Left ventricle myocardium inferior (tissue), 1 donor: ENCODE measurements at places on chromosomes 12 and 14.

DNA sequence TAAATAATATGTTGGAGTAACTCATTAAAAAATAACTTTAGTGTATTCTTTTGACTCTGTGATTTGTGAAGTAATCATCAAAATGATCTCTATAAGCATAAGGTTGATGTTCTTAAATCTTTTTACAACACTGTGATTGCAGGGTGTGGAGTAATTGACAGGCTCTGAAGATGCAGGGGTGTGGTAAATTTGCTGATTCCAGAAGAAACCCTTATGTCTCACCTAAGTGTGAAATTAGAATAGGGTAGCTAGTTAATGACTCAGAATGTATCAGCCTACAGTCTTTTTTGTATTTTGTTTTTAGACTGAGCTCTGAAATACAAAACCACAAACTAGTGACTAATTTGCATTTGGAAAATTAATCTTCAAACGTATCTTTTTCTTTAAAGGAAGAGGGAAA, 5.9 kb downstream of the PRPF39 start:
- peaks cover 64% of the 10 kb centered on the region for H3K4me1 ChIP-seq
- no peaks in the 10 kb centered on the region for H3K27me3 ChIP-seq
- DNase-seq, result no peak
- H3K4me3 ChIP-seq, result no peak overlapping the region
- H3K27ac ChIP-seq, result no peak overlapping the region

DNA sequence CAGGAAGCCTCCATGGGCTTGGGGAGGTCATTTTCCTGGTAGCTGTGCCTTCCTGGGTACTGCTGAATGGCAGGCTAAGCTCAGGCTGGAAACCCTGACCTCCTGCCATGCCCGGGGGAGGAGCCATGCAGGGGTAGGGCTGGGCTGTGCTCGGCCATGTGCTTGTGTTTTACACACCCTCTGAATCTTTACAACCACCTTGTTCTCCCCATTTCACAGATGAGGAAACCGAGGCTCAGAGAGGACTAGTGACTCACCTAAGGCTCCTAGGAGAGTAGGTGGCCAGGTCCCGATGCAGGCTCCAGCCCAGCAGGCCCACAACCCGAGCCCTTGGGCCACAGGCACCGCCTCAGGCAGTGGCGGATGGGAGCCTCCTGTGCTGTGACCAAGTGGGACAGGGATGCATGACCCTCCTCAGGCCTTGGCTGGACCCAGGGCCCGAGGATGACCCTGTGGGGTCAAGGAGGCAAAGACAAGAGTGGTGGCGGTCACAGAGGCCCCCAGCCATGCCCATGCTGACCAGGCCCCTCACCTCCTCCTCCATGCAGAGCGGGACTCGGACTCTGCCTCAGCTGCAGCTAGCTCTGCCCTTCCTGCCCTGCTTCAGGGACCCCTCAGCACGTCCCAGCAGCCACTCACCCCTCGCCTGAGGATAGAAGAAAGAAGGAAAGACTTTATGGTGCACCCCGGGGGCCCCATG, 136.1 kb downstream of the CALM1 start:
- H3K27me3 ChIP-seq, result no peaks in the 10 kb centered on the region
- no peaks in the 10 kb centered on the region for H3K36me3 ChIP-seq
- no peak overlapping the region for H3K4me3 ChIP-seq
- no peak for DNase-seq

GRCh38 chr12:80212938-80213645, 113.8 kb downstream of the OTOGL start:
- no peaks in the 10 kb centered on the region for H3K27me3 ChIP-seq
- no peak overlapping the region for H3K27ac ChIP-seq
- no peaks in the 10 kb centered on the region for H3K36me3 ChIP-seq
- H3K4me1 ChIP-seq, result no peaks in the 10 kb centered on the region
- H3K4me3 ChIP-seq, result no peak overlapping the region

DNA sequence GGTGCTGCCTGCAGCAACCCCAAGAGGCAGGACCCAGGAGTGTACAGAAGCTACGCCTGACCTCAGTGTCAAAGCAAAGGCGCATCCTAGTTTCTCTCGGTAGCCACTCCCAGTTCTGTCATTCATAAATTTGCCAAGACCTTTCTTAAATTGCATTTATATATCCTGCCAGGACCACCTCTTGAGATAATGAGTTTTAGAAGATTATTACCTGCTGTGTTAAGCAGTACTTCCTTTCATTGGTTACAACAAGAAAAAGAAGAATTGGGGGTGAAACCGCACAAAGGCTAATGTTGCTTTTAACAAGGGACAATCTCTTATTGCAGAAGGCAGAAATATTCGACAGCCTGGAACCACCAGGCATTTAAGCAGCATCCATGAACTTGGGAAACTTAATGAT, 57.8 kb downstream of the CIT start:
- no peaks in the 10 kb centered on the region for H3K27me3 ChIP-seq
- DNase-seq, result no peak
- H3K4me1 ChIP-seq, result no peaks in the 10 kb centered on the region
- H3K4me3 ChIP-seq, result no peak overlapping the region

GRCh38 chr14:89406941-89407340, 10.1 kb downstream of the FOXN3 start:
- peak overlapping the region; percentile 38 for H3K27ac ChIP-seq
- no peaks in the 10 kb centered on the region for H3K27me3 ChIP-seq
- DNase-seq, result no peak
- H3K4me1 ChIP-seq, result peaks cover 89% of the 10 kb centered on the region

GRCh38 chr12:80432061-80432460, 12.0 kb upstream of the PTPRQ start:
- H3K4me1 ChIP-seq, result no peaks in the 10 kb centered on the region
- H3K36me3 ChIP-seq, result no peaks in the 10 kb centered on the region
- no peak overlapping the region for H3K4me3 ChIP-seq
- DNase-seq, result no peak
- H3K27me3 ChIP-seq, result no peaks in the 10 kb centered on the region

DNA sequence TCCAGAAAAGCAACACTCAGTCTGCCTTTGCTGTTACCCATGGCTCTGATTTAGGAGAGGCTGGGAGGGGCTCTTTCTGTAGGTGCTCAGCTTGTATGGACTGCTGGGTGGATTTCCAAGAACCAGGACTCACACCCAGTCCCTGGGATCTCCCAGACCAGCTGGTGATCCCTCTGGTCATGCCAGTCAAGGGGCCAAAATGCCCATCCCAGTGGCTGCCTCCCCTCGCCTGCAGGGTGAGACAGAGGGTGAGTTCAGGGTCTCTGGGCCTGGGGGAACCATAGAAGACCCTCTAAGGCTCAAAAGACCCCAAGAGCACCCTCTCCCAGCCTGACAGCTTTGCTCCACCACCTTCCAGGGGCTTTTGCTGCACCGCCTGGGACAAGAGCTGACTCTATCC, 78.6 kb upstream of the MYL2 start:
- peaks cover 12% of the 10 kb centered on the region for H3K4me1 ChIP-seq
- no peak for DNase-seq
- H3K27ac ChIP-seq, result no peak overlapping the region
- H3K27me3 ChIP-seq, result no peaks in the 10 kb centered on the region
- H3K4me3 ChIP-seq, result no peak overlapping the region

DNA sequence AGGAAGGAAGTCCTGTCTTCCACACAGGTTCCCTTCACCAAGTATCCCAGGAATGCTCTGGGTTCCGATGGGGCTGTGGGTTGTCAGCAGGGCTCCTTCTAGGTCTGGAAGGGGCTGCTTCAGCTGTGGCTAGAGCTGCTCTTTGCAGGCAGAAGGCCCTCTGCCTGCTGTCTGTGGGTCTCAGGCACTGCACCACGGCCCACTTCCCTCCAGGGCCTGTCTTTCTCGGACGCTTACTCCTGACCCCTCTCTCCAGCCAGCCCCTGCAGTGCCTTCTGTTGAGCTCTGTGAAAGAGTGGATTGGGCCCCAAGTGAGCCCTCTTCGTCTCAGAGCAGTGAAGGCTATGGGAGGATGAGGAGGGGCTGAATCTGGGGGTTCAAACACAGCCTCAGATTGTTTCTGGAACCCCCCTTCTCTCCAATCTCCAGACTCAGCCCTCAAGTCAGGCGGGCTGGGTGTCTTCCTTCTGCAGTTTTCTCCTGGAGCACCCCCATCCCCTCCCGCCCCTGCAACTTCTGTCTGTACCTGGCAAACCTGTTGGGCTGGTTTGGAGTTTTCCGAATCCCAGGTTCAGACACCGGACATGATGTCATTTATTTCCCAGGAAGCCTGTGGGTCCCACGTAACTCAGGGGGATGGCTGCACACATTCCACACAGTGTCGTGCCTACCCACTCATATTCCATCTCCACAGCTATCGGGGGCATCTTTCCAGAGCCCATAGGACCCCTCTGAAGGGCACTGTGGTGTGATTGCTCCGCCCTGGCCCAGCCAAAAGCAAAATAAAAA, 24.9 kb upstream of the SPPL3 start:
- DNase-seq, result no peak
- no peak overlapping the region for H3K4me3 ChIP-seq
- H3K27ac ChIP-seq, result no peak overlapping the region
- no peaks in the 10 kb centered on the region for H3K27me3 ChIP-seq
- no peaks in the 10 kb centered on the region for H3K36me3 ChIP-seq

DNA sequence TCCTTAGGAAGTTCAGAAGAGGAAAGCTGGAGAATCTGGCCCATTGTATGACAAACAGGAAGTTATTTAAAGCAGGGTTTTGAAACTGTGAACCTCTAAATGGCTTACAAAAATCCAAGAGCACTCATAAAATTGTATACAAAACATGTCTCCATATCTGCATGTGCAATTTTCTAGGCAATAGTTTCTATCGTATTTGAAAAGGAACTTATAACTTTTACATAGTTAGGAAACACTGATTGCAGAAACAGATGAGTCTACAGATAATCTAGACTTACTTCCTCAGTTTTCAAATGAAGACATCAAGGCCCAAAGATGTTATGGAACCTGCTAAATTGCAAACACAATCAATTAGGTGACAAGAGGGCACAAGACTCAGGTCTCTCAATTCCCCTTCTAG, 53.3 kb upstream of the ETV6 start:
- DNase-seq, result no peak
- peaks cover 3% of the 10 kb centered on the region for H3K4me1 ChIP-seq
- peaks cover 3% of the 10 kb centered on the region for H3K27me3 ChIP-seq

- peaks cover 22% of the 10 kb centered on the region for H3K27me3 ChIP-seq
- no peak overlapping the region for H3K4me3 ChIP-seq
- H3K36me3 ChIP-seq, result no peaks in the 10 kb centered on the region
- H3K27ac ChIP-seq, result no peak overlapping the region
Measured at GRCh38 chr14:76531821-76532318, 155.9 kb downstream of the ESRRB start.

DNA sequence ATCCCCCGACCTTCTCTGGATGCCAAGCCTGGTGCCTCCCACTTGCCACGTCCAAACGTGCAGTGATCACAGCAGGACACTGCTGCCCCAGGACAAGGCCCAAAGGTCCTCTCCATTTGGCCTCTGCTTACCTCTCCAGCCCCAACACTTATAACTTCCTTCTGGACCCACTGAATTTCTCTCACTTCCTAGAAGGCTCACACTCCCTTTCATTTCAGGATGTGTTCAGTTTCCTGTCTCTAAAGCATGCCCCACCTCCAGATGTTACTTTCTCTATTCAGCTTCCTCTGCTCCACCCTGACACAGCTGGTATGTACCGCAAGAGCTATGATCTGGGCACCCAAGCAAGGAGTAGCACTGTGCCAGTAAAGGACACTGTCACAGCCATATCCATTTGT, 33.0 kb downstream of the CDKL1 start:
- H3K4me3 ChIP-seq, result peak overlapping the region; percentile 45
- H3K36me3 ChIP-seq, result no peaks in the 10 kb centered on the region
- peaks cover 19% of the 10 kb centered on the region for H3K4me1 ChIP-seq
- DNase-seq, result no peak
- no peaks in the 10 kb centered on the region for H3K27me3 ChIP-seq

DNA sequence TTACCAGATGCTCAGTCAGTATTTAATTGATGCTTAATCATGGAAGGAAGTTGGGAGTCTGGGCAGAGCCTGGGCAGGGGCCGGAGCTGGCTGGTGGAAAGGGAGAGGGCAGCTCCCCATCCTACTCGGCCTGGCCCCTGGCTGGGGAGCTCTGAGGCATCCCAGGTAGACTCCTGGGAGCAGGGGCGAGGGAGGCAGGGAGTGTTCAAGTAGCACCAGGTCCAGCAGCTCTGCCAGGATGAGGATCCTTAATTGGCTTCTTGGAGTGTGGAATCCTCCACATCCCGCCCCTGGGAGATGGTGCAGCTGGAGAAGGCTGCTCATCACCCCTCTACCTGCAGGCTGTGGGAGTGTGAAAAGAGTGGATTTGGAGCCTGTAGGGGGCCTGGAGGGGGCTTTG, 30.9 kb downstream of the SYNDIG1L start:
- no peaks in the 10 kb centered on the region for H3K4me1 ChIP-seq
- no peak overlapping the region for H3K27ac ChIP-seq
- no peaks in the 10 kb centered on the region for H3K36me3 ChIP-seq
- no peak overlapping the region for H3K4me3 ChIP-seq

GRCh38 chr12:51419425-51420193, 5.0 kb upstream of the SLC4A8 start:
- H3K36me3 ChIP-seq, result no peaks in the 10 kb centered on the region
- H3K27ac ChIP-seq, result no peak overlapping the region
- peaks cover 59% of the 10 kb centered on the region for H3K27me3 ChIP-seq
- no peak overlapping the region for H3K4me3 ChIP-seq
- DNase-seq, result no peak
- H3K4me1 ChIP-seq, result peaks cover 6% of the 10 kb centered on the region

DNA sequence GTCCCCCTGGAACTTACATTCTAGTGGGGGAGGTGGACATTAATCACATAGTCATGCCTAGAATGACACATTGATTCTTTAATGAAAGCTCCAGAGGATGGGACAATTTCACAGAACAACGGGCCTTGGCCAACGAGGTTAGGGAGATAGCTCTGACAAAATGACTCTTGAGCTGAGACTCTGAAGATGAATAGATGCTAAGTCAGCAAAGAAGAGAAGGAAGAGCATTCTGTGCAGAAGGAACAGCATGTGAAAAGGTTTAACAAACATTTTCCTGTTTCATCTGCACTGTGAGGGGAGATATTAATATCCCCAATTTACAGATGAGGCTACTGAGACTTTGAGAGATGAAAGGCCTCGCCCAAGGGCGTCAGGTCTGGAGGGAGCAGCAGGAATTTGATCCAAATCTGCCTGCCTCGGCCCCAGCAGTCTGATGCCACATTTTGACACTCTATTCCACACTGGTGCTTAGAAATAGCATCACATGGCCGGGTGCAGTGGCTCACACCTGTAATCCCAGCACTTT, 193.6 kb downstream of the RBM19 start:
- no peak overlapping the region for H3K27ac ChIP-seq
- no peak for DNase-seq
- no peak overlapping the region for H3K4me3 ChIP-seq
- H3K27me3 ChIP-seq, result peaks cover 70% of the 10 kb centered on the region
- H3K36me3 ChIP-seq, result no peaks in the 10 kb centered on the region

GRCh38 chr14:93086441-93087055, 29.2 kb downstream of the ITPK1 start:
- no peaks in the 10 kb centered on the region for H3K27me3 ChIP-seq
- peaks cover 100% of the 10 kb centered on the region for H3K4me1 ChIP-seq
- H3K27ac ChIP-seq, result peak overlapping the region; percentile 89
- H3K36me3 ChIP-seq, result no peaks in the 10 kb centered on the region
